ENCODE measurements at places on chromosomes 1 and 21.
A peak's percentile ranks its signal among the peaks of the same experiment; 100 is the strongest.

GRCh38 chr1:171740987-171741871 is 636 bp downstream of the VAMP4 start:
- DNase-seq: no peak

DNA sequence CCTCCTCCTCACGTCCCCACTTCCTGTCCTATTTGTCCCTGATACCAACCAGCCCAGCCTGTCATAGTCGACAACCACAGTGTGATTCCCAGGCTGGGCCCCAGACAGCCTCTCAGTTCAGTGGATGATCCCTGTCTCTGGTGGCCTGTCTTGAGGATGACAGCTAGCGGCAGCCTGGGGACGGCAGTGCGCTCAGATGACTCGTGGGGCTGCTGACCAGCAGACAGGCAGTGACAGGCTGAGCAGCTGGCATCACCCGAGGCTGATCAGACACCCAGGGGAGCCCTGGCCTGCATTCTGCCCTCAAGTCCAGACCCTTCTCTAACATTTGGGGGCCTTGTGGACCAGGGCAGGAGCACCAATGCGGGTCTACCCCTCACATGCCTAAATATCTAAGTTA is 21.0 kb downstream of the NKAIN1 start:
- DNase-seq: no peak

DNA sequence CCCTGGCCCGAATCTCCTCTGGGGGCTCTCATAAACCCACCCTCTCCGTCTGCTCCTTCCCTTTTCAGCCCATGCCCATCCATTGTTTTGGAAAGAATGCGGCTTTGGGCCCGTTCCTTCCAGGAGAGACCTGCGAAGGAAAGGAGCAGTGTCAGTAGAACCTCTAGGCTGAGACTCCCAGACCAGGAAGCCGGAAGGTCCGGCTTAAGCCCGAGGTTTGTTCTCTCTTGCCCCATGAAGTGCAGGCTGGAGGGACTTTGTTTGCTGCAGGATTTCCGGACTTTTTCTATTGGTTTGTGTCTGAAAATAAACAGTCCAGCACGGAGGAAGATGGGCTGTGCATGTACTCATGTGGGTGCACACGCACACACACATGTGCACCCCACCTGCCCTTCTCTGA is 49.8 kb downstream of the ELK4 start:
- DNase-seq: no peak

GRCh38 chr1:221806236-221806635 is 64.3 kb upstream of the DUSP10 start:
- DNase-seq: no peak

GRCh38 chr1:53294567-53294966 is 33.3 kb downstream of the LRP8 start:
- DNase-seq: peak; percentile 36

DNA sequence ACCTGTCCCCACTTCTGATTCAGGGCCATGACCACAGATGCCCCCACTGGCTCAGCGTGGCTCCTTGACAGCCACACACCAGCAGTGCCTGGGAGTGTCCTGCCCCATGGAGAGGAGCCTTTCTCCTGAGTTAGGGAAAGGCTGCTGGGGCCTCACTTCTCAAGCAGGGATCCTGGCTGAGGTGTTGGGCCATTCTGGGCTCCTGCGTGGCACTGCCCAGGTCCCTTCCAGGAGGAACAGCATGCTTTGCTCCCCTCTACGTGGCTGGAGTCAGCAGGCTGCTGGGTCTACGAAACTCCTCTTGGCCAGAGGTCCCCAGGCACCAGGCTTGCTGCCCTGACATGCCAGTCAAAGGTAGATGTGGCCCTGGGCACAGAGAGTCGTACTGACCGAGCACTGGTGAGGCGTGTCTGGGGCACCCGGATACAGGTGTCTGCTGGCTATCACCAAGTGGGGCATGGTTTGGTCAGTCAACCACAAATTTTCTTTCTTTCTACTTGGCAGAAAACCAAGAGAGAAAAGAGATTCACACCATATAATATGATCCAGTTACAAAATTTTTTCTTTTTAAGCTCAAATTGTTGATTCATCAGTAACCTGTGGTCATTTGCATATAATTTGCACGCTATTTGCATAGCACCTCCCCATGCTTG is 4.1 kb downstream of the ADORA1 start:
- DNase-seq: no peak

DNA sequence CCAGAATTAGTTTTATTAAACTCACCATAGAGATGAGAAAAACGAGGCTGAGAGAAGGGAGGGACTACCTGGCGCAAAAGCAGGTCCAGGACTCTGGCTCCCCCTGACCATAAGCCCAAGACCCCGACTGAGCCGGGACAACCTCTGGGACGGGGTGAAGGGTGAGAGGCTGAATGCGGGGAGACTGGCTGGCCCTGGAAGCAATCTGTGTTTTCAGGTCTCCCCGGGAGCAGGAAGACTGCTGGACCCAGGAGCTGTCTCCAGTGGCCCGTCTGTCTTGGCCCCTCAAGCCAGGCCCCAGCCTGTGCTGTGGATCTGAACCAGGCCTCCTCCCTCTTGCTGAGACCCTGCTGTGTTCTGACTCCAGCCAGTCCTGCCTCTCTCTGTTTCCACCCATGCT is 240.8 kb downstream of the TRABD2B start:
- DNase-seq: no peak

DNA sequence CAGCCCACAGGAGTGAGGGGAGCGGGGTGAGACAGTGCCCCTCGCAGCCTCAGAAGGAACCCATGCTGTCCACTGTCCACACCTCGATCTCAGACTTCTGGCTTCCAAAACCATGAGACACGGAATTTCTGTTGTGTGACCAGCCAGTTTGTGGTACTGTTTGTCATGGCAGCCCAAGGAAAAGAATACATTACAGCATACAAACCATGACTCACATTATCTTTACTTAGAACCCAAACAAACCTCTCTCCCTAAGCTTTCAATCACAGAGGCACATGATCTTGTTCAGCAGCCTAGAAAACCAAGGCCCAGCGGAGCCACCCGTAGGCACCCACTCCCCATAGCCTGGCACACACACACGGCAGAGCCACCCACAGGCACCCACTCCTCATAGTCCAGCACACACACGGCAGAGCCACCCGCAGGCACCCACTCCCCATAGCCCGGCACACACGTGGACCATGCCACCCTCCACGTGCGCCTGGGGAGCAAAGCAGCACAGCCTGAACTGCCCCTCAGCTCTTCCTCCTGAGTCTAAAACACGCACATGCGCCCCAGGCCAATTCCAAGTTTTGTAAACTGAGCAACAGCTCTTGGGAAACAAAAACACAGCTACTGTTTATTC is 458 bp upstream of the KRTAP10-4 start:
- no peak for DNase-seq

GRCh38 chr1:31299365-31299764 is 2.5 kb downstream of the ZCCHC17 start:
- DNase-seq: no peak

- no peak for DNase-seq
Observed at GRCh38 chr1:235986869-235987268, 78.0 kb downstream of the NID1 start.

GRCh38 chr1:91885213-91885715 is 687 bp downstream of the TGFBR3 start:
- no peak for DNase-seq

- DNase-seq: no peak
Observed at GRCh38 chr1:5730272-5731109, 261.7 kb downstream of the NPHP4 start.

DNA sequence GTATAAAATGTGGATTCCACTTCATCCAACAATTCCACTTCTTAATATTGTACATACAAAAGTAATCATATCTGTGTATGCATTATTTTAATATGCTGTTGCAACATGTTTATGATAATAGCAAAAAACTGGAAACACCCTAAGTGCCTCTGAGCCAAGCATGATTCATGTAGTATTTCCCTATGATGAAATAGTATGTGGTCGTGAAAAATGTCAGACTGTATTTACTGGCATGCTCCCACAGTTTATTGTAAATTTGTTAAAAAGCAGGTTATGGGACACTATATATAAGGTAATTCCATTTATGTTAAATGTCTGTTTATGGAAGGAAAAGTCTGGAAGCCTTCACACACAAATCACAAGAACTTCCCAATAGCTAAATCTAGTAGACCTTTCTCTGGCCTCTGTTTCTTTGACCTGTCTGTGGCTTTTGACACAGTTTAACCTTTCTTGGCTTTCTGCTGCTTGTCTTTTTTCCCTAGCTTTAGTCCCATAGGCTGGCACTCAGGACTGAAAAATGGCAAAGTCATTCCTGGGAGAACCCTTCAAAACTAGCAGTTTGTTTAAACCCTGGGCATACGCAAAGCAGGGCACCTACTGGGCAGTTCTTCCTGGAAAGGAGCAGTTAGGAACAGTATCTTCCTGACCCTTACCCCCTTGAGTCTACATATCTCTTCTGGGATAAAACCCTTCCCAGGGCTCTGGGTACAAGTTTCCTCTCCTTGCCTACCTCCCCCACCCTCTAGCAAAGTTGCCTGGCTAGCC is 65.4 kb upstream of the ARTN start:
- DNase-seq: no peak

DNA sequence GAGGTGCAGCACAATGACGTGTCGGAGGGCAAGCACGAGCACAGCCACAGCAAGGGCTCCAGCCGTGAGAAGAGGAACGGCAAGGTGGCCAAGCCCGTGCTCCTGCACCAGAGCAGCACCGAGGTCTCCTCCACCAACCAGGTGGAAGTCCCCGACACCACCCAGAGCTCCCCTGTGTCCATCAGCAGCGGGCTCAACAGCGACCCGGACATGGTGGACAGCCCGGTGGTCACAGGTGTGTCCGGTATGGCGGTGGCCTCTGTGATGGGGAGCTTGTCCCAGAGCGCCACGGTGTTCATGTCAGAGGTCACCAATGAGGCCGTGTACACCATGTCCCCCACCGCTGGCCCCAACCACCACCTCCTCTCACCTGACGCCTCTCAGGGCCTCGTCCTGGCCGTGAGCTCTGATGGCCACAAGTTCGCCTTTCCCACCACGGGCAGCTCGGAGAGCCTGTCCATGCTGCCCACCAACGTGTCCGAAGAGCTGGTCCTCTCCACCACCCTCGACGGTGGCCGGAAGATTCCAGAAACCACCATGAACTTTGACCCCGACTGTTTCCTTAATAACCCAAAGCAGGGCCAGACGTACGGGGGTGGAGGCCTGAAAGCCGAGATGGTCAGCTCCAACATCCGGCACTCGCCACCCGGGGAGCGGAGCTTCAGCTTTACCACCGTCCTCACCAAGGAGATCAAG is 107.5 kb upstream of the VAMP3 start:
- no peak for DNase-seq

DNA sequence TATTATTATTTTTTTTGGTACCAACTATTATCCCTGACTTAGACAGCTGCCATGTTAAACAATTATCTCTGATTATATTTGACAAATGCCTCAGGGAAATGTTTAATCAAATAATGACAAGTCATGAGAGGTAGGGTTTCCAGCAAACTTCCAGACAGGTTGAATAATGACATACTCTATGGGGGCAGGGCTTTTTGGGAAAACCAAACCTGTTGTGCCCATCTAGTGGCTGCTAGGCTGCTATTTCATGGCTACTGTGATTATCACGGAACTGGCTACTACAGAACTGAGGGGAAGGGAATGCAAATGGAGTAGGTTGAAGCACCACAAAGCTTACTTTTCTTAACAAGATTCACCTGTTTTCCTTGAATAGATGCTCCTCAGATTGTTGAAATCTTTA is 77.6 kb downstream of the DUSP10 start:
- no peak for DNase-seq

DNA sequence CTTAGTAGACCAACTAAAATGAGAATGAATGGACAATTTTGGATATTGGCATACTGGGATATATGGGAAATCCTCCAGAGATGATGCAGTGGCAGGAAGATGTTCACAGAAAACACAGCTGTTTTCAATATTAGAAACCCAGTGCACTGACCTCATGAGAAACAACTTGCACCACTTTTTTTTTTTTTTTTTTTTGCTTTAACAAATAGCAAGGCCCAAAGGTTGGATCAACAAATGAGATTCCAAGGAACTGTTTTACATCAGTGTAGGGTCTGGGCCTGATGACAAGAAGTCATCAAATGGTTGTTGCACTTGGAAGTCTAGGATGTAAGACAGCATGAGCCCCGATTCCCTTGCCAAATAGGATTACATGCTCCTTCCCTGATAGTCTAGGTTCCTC is 110.7 kb downstream of the SLC25A24 start:
- DNase-seq: no peak

- DNase-seq: no peak
Observed at GRCh38 chr1:68175621-68176398, 56.5 kb downstream of the WLS start.

DNA sequence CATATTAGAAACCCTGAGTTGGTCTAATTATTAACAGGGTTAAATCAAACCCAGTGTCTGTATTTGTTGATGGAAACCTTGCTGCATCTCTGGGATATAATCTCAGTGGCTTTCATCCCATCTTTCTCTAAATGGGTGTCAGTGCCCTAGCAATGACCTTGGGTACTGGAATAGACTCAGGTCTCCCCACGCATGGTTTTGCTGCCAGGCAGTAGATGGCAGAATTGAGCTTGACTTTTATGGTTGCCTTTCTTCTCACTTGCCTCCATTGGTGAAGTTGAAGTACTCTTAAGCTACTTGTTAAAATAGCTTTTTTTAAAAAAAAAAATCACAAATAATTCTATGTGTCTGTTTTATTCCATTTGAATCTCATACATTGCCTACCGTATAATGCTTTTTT is 81.8 kb upstream of the HMCN1 start:
- no peak for DNase-seq

- DNase-seq: no peak
Observed at GRCh38 chr21:45158491-45159423, 84.4 kb downstream of the ADARB1 start.

DNA sequence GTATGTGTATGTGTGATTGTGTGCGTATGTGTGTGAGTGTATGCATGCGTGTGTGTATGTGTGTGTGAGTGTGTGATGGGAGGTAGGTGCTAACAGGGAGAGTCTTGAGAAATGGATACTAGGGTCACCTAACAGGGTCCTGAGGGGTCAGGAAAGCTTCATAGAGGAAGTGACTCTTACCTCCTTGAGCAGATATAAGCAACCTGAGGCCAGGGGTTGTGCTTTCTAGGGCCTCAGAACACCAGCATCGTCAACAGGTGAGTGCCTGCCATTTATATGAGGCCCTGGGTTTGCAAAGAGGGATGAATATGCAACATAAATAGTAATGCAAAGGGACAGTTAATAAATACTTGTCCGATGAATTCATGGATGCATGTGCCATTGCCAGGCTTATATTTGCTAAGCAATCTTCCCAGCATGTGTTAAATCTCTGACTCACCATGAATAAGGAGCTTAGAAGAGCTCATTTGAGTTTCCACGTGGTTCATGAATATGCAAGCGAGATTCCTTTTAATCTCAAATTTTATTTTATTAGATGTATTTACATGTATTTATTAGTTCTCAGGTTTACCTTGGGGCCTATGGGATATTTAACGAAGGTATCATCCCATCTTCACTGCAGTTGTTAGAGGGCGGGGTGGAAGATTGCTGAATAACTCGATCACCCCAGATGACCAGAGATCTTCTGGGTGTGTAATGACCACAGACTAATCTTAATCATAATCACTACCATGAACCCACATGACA is 438.3 kb downstream of the CAMTA1 start:
- DNase-seq: no peak

- no peak for DNase-seq
Observed at GRCh38 chr21:33936301-33937038, 20.9 kb upstream of the ATP5PO start.

Measured in stimulated activated CD4-positive, alpha-beta T cell treated with anti-CD3 and anti-CD28 coated beads, Interleukin-15, amount 100 ng/mL, for 48 hours (primary cell).